ENCODE measurements at places on chromosomes 11 and 22.
A peak's percentile ranks its signal among the peaks of the same experiment; 100 is the strongest.

GRCh38 chr11:105027678-105028077 lies 4.7 kb upstream of the CASP5 start:
- no peak for DNase-seq

DNA sequence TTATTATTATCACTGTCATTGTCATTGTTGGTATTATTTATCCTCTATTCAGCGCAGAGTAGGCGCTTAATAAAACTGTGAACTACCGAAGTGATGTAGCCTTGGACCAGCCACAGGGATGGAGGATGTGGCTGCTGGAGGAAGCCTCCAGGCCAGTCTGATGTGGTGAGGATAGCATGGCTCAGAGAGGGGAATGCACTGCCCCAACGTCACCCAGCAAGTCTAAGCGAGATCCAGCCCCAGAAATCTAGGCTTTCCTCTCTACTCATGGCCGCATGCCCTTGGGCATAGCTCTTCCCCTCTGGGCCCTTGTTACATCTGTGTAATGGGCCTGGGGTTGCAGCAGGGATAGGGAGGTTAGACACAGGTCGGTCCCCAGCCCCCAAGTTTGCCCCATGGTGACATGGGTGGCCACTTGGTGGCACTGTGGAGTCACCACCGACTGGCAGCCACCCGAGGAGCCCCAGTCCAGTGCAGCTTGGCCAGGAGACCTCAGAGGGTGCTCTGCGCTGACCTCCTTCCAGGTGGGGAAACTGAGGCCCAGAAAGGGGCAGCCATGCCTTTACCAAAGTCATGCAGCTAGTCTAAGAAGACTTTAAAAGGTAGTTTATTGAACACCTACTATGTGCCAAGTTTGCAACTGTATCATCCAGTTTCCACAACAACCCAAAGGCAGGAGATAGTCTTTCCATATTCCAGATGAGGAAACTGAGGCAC lies 395.7 kb downstream of the MN1 start:
- DNase-seq, result peak; percentile 77

DNA sequence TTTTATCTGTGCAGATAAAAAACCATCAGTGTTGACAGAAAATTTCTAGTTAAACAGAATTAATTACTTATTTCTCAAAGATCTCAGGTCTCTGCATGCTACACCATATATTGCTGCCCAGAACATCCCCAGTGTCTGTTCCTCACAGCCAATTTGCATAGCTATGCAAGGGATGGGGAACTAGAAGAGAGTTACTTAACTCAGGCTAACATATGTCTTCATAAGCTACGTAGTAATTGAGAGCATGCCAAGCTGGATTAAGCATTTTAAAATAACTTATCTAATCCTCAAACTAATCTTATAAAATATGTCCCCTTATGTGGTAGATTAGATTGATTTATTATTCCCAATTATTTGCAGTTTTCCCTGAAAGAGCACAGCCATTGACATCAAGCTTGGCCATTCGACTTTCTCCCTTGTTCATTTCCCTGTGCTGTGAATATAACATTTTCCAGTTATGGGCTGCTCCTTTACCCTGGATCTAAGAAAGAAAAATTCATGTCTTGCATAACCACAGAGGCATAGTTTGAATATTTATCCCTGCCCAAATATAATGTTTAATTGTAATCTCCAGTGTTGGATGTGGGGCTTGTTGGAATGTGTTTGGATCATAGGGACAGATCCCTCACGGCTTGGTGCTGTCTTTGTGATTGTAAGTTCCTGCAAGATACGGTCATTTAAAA lies 69.1 kb downstream of the C11orf87 start:
- no peak for DNase-seq

GRCh38 chr11:69963533-69964246 lies 114.4 kb upstream of the ANO1 start:
- DNase-seq, result no peak

DNA sequence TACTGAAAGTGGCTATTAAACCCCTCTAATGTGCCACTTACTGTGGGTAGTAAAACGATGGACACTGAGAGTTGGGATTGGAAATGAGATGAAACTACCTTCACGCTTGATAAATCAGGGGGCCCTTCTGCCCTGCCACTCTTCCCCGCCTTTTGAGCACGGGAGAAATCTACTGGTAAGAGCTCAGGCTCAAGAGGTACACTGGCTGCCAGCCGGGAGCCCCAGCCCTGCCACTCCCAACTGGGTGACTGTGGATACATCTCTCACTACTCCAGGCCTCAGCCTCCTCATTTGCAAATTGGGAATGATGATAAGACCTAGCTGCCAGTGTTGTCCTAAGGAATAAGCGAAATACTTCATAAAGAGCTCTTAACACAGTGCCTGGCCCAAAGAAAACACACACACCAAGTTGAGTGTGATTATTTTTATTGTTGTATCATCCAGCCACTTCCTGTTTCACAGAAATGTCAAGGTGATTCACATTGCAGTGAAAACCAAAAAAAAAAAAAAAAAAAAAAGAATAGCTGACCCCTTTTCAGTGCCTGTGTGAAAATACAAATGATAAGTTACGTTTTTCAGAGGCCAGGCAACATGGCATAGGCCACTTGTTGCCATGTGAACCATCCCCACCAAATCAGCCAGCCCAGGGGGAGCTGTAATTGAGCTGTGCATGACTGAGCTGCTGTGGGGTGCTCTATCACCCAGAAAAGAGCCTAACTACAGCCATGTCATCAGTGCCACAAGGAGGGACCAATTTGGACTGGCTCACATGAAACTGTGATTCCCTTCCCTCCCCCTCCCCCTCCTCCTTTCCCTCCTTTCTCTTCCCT lies 4.4 kb upstream of the ZNRD2 start:
- DNase-seq, result no peak
